ENCODE measurements at places on chromosomes 4 and X. TPM values are rescaled to one million over a fixed set of nuclear protein-coding genes. Genes with fewer than 3 reads are reported as not detected.

Gene MAGEA12
- total RNA-seq: not detected

Gene NPY5R
- 0.41 TPM for total RNA-seq

Gene SHOX
- not detected for total RNA-seq

Gene KIAA1210
- 0.10 TPM for total RNA-seq

Gene VAMP7
- 31.3 TPM for total RNA-seq

GRCh38 chr4:142558851-142559250 is 287.2 kb downstream of the INPP4B start:
- no peak for DNase-seq

GRCh38 chr4:182619660-182620059 is 297.5 kb downstream of the DCTD start:
- peak; percentile 15 for DNase-seq

GRCh38 chrX:97685753-97686152 is 802.0 kb downstream of the RPA4 start:
- DNase-seq: peak; percentile 3

DNA sequence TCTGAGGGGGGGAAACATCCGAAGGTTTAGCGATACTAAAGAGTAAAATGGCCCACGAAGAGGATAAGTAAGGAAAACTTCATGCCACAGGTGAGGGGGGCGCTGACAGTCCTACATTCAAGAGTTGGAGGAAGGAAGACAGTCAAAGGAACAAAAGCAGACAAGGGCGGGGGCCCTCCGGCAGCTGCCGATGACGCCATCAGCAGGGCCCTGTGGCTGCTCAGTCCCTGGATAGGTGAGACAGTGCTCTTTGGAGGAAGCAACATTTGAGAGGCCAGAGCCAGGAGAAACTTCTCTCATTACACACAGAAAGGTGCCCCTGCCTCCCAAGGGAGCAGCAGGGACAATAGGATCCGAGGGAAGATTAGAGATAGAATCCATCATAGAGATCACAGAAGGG is 41.5 kb downstream of the RAB40AL start:
- DNase-seq: no peak

- no peak for DNase-seq
Measured at GRCh38 chrX:39253551-39253950, 452.3 kb downstream of the MID1IP1 start.

DNA sequence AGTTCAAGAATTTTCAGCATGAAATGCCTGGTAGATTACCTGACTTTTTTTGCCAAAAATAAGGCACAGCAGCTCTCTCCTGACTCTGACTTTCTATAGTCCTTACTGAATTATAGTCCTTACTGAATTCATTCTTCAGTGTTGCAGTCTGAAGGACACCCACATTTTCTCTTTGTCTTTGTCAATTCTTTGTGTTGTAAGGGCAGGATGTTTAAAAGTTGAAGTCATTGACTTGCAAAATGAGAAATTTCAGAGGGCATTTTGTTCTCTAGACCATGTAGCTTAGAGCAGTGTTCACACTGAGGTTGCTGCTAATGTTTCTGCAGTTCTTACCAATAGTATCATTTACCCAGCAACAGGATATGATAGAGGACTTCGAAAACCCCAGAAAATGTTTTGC is 168.0 kb downstream of the SOWAHB start:
- no peak for DNase-seq

DNA sequence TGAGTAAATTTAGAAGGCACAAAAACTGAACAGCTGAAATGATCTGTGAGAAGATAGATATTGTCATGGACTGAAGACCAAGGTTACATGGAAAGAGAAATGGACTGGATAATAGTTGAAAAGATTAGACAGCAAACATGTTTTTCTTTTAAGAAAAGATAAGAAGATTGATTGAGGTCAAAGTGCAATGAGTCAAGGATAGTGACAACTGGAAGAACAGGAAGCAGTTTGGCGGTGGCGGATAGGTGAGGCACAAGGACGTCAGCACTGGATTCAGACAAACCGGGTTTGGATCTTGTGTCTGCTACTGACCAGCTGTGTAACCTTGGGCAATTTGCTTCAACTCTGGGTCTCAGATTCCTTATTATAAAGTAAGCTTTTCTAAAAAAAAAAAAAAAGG is 2.0 kb upstream of the HPGD start:
- DNase-seq: no peak

GRCh38 chr4:47733302-47734175 is 104.3 kb downstream of the CORIN start:
- DNase-seq: peak; percentile 16

DNA sequence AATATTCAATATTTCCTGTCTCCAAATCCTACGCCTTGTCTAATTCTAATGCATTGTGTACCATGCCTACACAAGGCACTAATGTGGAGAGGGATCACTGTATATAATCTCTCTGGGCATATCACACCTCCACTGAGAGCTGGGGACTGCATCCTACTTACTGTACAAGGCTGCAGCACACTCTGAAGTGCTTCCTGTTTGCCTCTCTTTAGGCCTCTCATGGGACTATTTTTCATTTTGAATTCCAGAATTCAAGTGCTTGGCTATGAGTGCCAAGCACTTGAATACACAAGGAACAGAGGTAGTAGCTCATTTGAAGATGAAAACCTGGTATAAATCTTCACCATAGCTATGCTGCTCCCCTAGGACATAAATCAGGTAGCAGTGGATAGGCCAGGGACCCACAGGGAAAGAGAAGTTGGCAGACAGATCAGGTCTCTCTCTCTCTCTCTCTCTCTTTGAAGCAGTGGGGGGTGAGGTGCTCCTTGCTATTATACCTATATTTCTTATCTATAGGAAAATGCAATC is 229.7 kb upstream of the MBNL3 start:
- DNase-seq: no peak

- DNase-seq: no peak
Measured at GRCh38 chr4:52822972-52823701, 39.0 kb upstream of the RASL11B start.
